CD4-positive, alpha-beta T cell treated with Interleukin-12 subunit alpha and Interleukin-12 subunit beta, for 1 hour (primary cell): ENCODE measurements at places on chromosomes 1 and 21.

DNA sequence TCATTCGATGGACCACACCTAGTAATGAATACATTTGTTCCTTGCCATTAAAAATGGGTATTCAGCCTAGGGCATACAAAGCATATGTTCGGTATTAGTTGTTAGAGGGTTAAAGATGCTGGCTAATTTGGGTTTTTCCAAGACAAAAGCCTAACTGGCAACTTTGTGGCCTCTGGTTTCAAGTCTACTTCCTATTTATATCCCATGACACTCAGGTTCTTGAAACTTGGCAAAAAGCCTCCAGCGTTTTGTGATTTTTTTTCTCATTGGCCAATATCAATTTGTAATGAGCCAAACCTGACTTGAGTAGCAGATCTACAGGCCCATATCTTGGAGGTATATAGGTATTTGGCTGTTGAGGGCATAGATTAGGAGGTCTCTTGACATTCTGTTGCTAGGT is 75.3 kb downstream of the C1orf21 start:
- DNase-seq: no peak

GRCh38 chr1:61156576-61157467 is 74.5 kb downstream of the NFIA start:
- no peak for DNase-seq

GRCh38 chr1:241177660-241178059 is 179.3 kb downstream of the RGS7 start:
- no peak for DNase-seq

DNA sequence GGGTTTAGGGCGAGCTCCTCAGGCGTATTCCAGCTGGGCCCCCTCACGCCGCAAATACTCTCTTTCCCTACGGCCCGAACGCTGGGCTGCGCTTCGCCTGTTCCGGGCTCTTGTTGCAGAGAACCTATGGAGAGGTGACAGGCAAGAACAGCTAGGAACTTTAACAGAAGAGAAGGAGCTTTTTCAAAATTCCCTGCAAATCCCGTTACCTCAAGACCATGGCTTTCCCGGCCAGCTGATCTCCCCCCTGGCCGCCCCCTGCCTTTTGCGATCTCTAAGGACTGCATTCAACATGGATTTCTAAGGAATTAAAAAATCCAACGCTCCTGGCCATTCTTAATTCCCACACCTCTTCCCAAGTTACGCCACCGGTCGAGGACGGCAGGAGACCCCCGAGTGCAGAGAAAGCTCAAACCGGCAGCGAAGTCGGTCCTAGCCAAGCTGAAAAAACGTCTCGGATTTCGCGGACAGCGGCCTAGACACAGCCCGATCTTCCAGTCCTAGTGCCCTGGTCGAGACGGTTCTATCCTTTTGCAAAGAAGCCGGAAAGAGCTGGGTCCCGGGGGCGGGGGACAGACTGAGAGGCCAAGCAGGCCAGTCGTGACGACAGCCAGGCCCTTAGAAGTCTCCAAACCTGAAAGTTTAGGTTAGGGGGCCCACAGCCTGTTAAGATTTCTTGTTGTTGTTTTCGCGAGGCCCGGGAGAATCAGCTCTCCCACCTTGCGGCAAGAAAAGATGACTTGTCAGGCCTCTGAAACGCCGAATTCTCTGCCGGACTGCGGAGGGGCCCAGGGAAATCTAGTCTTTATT is 1.1 kb upstream of the TBX15 start:
- no peak for DNase-seq

DNA sequence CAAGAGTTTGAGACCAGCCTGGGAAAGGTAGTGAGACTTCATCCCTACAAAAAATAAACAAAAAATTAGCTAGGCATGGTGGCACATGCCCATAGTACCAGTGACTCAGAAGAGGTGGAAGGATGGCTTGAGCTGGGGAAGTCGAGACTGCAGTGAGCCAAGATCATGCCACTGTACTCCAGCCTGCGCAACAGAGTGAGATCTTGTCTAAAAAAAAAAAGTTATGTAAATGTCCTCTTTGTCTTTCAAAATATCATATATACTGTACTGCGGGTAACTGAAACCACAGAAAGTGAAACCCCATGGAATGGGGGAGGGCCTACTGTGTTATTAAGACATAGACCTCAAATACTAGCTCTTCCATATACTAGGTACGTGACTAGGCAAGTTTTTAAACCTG is 20.8 kb downstream of the ACADM start:
- DNase-seq: no peak

DNA sequence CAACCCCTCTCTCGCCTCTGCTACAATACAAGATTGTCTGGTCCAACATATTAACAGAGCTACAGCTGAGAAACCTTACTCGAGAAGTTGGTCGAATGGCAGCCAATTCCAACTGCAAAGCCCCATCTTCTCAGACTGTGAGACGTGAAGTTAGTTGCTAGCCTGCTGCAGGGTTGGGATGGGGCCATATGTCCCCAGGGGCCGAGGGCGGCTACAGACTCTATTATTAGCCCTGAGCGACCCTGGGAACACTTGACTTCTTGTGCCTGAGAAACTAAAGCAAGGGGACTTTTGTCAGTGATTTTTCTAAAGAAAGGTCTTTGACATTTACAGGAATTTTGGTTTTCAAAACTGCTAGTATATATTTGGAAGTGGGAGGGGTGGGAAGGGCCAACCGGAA is 13.7 kb downstream of the NCF2 start:
- no peak for DNase-seq

- DNase-seq: no peak
These were observed 7.5 kb upstream of the KCNJ15 start for GRCh38 chr21:38249256-38249655.

- DNase-seq: no peak
These were observed 352.5 kb downstream of the NUF2 start for GRCh38 chr1:163674236-163674635.

- no peak for DNase-seq
These were observed 471.4 kb downstream of the PTBP2 start for GRCh38 chr1:97192872-97193572.

DNA sequence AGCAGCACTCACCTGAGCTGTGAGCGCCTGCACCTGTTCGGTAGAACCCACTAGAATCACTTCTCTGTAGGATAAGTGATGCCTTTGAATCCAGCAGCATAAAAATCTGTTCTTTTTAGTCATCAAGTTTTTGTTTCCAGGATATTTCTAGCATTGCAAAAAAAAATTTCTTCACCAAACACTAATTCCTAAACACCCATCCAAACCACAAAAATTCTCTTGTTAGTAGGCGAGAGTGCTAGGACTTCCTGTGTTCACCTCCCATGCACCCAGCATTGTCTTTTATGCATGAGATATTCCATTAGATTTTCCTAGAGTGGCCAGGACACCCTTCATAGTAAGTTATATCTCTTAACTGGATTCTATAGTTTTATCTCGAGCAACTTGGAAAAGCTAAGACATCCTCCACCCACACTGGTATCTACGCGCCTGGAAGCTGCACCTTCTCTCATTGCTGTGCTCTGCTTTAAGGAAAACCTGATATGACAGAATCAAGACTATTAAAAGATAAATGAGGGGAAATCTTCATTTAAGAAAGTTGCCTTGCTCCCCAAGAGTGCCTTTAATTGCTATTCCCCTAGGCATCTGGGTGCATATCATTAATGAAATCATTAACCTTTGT is 12.3 kb downstream of the SERTAD4 start:
- DNase-seq: no peak

DNA sequence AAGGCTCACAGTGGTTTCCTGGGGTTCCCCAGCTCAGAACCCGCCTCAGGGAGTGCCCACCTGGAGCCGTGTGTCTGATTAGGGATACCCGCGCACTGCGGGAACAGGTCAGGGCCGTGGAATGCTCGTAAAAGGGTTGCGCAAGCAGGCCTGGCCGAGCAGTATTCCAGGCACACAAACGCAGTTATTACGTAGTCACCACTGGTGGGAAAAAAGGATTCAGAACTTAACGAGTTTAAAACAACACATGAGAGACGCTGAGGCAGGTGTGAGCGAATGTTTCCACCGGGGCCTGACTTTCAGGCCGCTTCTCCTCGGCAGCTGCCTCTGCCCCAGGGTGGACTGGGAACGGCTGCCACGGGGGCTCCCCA is 18.2 kb downstream of the PLCH2 start:
- DNase-seq: no peak

DNA sequence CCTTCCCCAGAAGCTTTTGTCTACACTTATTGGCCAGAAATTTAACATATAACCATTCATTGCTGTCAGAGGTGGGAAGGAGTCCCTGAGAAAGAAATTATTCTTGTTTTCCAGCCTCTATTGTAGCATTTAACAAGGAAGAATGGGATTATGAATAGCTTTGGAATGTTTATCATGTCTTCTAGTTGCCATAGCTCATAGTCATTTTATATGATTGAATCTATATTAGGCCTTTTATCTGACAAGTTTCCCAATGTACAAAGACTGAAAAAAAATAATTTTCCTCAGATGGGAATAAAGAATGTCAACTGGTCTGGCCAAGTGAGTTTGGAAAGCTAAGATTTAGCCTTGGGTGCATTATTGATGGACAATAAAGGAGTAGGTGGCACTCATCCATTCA is 28.3 kb downstream of the PTPRC start:
- no peak for DNase-seq

- DNase-seq: no peak
These were observed 26.6 kb downstream of the TMEM51 start for GRCh38 chr1:15180189-15180588.

DNA sequence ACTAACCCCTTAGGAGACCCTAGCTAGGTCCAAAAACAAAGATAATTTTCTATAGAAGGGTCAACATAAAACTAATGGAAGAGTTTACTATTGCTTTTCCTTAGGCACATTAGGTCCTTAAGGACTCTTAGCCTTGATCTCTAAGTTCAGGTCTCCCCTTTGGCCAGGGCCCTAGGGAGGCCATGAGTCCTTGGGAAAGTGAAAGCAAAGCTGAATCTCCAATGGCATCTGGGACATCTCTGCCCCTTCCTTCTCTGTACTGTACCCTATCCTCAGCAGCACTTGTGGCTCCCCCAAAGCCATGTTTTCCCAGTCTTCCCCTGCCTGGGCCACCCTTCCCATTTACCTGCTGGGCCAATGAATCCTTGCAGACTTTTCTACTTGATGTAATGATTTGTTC is 14.3 kb downstream of the IER5 start:
- DNase-seq: no peak

DNA sequence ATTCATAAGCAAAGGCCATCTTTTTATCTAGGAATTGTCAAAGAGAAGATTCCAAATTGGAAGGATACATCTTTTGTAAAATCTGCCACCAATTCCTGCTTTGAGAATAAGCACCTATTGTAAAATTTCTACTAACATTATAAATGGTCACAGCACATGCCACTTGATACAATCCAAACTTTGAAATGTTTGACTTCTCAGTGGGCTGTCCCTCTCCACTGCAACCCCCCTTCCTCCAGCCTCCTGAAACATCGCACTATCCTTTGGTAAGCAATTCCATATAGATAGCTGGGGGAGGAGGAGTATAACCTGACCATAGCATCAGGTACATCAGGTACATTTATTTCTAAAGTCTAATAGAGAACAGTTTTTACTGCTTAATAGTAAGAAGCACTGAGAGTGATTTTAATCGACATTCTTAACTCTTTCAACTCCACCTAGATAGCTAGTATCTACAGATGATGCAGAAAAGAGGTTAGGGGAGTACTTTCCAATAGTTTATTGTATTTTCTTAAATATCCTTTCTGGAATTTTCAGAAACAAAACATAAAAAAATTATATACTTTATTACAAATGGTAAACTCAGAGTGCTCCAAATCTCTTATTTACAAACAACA is 2.9 kb downstream of the JUN start:
- peak; percentile 84 for DNase-seq

GRCh38 chr1:209882942-209883340 is 55.1 kb upstream of the SYT14 start:
- no peak for DNase-seq

DNA sequence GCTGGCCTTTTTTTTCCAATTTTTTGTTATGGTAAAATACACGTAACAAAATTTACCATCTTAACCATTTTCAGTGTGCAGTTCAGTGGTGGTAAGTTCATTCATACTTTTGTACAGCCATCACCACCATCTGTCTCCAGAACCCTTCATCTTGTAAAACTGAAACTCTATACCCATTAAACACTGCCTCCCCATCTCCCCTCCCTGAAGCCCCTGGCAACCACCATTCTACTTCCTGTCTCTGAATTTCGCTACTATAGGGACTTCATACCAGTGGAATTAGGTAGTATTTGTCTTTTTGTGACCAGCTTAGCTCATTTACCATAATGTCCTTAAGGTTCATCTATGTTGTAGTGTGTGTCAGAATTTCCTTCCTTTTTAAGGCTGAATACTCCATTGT is 8.7 kb downstream of the PKNOX1 start:
- no peak for DNase-seq

DNA sequence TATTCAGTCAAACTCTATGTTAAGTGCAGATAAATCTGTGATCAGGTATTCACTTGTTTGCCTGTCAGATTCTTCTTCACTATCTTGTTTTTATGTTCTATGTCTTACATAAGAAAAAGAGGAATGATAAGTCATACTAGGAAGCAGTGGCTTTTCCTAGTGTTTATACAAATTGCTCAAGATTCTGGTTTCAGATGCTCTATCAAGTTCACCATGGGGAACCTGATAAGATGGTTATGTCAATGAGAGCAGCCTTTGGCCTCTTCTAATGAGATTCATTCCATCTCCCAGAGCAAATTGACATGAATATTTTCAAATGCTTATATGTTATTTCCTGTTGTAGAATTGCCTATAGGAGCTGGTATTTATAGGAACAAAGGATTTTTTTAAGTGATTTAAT is 218.8 kb upstream of the TMPRSS15 start:
- no peak for DNase-seq

DNA sequence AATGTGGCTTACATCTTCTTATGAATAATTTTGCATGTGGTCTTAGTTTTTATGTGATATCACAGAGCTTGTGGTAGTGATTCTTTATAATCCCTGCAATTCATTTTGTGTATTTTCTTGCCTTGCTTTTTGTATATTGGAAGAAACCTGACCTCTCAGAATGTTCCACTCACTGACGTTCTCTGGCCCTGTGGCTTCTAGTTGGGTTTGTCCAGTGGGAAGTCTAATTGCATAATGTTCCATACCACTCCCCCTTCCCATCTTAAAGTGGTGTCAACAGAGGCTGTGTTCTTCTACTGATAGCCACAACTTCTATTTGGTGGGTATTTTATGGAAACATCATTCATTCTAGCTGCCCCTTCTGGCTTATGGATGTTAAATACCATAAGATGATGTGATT is 225.3 kb downstream of the BACH1 start:
- DNase-seq: no peak

DNA sequence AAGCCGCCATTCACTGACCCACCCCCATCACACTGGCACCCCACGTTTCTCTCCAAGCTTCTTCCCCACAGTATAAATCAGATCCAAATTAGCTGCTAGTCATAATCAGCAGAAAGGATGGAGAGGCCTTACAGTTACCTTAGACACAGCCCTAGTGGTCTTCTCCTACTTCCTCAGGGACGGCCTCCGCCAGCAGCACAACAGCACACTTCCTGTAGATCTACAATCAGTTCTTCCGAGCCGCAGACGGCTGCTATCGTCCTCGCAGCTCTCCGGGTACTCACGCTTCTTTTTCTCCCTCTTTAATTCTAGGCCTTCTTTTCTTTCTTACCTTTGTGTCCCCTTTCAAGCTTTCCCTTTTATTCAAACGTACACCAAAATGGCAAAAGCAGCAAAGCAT is 313.5 kb downstream of the SMYD3 start:
- DNase-seq: no peak

- DNase-seq: peak; percentile 39
These were observed 387.6 kb downstream of the LTN1 start for GRCh38 chr21:28604946-28605537.
